Dorsolateral prefrontal cortex (tissue), 122 donors: ENCODE measurements at places on chromosomes 5 and 9. TPM values are rescaled to one million over a fixed set of nuclear protein-coding genes. Genes with fewer than 3 reads are reported as not detected.

Gene CYSRT1
- total RNA-seq: 0.46 TPM

Gene FLT4
- 3.3 TPM for total RNA-seq

Gene BSPRY
- 1.1 TPM for total RNA-seq

DNA sequence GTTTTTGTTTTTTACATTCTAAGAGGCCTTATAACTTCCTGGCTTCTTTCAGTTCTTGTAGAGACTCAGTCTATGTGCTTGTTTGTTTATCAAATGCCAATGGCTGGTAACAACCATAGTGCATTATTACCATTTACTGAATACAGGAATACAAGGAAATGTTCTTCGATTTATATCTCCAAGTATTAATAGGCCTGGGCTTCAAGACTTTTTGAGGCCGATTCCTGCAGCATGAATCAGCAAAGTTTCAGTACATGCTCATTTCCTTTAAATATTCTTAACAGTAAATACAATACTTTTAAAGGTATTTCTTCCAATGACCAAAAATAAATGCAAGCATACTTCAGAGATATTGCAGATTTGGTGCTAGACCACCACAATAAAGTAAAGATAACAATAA is 535.3 kb downstream of the EFNA5 start:
- no peak for DNase-seq

GRCh38 chr5:59107692-59108091 is 524.8 kb downstream of the RAB3C start:
- no peak for DNase-seq

- no peak for DNase-seq
Measured at GRCh38 chr5:154278908-154279307, 88.4 kb downstream of the GALNT10 start.

GRCh38 chr5:174342696-174343095 is 297.2 kb downstream of the NSG2 start:
- no peak for DNase-seq

DNA sequence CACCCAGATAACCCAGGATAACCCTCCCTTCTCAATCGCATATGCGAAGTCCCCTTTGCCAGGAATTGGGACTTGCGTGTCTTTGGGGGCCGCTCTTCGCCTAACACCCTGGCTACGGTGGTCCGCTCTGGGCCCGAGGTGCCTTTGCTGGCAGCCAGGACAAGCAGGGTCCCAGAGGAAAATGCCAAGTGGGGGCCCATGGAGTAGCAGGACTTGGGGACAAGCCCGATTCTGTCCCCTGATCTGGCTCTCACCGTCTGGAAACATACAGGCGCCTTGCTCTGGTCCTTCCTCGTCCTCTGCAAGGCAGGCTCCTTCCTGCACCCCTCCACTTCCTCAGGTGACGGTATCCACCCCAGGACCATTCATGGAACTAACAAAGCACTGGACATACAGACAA is 78.1 kb upstream of the UNC5A start:
- peak; percentile 15 for DNase-seq

DNA sequence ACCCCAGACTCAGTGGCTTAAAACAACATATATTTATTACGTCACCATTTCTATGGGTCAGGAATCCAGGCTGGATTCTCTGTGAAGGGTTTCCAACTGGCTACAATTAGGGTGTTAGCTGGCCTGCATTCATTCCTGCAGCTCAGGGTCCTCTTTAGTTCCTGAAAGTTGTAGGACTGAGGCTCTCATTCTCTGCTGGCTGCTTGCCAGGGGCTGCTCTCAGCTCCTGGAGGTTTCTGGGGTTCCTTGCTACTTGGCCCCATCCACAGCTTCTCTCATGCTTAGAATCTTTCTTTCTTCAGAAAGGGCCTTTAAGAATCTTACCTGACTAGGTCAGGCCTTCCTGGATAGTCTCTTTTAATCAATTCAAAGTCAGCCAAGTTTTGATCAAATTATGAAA is 424.6 kb downstream of the GADD45G start:
- DNase-seq: no peak
